ENCODE measurements at places on chromosomes 2 and 18.
A peak's percentile ranks its signal among the peaks of the same experiment; 100 is the strongest.

- DNase-seq = no peak
These were observed 121.8 kb downstream of the CTIF start for GRCh38 chr18:48660346-48661228.

- DNase-seq = peak; percentile 84
These were observed 81.9 kb upstream of the COL5A2 start for GRCh38 chr2:189261431-189261841.

GRCh38 chr2:218898109-218898878, 17.6 kb downstream of the WNT10A start:
- DNase-seq = peak; percentile 12

DNA sequence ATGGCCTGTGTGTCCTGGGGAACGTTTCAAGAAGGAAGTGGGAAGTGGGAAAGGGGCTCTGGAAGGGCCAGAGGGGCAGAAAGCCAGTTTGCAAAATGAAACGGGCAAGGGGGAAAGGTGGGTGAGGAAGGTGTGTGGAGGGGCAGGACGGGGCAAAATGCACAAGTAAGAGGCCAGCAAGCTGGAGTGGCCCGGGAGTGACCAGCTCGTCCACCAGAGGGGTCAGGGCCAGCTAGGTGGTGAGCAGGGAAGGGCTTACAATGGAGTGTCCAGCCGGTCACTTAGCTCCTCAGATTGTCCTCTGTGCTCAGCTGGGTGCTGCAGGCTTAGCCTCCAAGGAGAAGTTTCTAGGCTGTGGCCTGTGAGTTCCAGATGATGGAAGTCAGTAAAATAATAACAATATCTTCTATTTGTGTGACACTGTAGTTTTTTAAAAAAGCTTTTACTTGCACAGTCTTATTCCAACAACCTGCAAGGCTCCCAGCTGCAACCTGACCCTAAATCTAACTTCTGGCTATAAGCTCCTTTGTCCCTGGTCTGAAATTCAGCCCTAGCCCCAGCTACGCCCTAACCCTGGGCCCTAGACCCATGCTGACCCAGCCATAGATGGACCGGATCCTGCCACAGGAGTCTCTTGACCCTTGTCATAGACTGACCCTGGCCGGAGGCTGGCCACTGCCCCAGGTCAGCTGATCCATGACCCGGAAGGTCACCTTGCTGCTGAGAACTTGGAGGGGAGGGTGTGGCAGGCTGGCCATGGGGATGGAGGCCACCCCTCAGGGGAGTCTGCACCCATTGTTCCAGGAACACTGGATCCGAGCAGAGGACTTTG, 29.2 kb downstream of the MYO7B start:
- DNase-seq = no peak
